H4 (cell line): ENCODE measurements at places on chromosomes 5 and 9.

- no peak for DNase-seq
Observed at GRCh38 chr5:55584398-55585205, 49.8 kb upstream of the PLPP1 start.

GRCh38 chr5:76401801-76402250 lies 1.3 kb upstream of the IQGAP2 start:
- DNase-seq: no peak

GRCh38 chr5:126189231-126189630 lies 234.0 kb upstream of the GRAMD2B start:
- no peak for DNase-seq

- no peak for DNase-seq
Observed at GRCh38 chr5:88404405-88404804, 135.8 kb upstream of the TMEM161B start.

DNA sequence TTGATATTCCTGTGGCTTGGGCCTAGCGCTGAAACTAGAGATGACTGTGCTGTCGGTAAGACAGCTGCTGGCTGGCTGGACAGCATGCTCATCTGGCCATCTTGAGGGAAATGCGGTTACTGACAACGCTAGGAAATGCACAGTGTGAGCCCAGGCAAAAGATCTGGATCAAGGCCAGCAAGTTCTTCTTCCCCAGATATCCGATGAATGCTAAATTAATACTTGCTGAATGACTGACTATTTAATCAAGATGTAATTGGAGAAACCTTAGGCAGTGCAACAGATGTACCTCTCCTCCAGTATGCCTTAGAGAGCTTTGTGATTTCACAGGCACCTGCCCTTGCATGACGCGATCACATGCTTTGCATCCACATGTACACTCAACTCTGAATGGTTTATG lies 659.1 kb downstream of the EFNA5 start:
- DNase-seq: no peak

DNA sequence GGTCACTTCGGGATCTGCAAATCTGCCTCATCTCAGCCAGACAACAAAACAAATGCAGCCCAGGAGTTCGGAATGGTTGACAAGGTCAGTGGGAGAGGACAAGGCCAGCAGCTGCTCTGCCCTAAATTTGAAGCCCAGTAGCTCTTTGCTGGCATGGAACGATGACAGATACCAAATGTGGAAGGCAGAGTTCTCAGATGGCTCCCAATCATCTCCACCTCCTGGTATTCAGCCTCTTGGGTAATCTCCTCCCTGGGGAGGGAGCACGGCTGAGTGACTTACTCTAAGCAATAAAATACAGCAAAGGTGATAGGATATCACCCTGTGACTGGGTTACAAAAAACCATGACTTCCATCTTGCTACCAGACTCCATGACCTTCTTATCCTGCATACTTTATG lies 172.8 kb downstream of the ENTREP1 start:
- DNase-seq: no peak

DNA sequence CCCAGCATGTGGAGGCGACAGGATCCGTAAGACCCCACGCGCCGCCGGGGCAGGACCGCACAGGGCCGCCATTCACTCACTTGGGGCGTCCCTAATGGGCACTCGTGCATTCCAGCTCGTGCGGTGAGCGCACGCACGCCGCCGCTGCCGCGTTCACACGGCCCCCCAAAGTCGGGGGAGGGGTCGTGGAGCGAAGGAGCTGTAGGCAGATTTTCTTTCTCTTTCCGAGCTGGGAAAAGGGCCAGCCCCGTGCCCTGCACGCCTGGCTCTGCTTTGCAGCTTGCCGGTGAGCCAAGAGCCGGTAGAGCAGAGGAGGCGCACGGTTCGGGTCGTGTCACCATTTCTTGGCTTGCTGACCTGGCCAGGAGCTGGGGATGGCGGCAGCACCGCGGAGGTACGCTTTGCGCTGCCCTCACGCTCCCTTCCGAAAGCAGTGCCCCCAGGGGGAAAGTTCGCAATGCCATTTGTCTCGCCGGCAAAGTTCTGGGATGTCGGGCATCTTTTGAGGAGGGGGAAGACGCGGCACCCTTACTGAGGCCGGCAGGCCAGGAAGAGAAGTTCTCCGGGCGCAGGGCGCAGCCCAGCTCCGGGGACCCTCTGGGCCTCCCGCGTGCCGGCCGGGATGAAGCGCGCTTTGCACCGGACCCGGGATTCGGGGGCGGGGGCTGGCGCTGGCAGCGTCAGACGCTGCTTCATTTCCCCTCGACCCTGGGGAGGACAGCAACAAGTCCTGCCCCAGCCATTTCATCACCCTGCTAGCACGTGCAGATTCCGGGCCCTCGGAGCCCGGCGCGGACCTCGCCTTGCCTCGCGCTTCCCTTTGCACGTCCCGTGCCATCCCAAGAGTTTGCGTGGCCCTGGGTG lies 898 bp downstream of the STC2 start:
- DNase-seq: peak; percentile 20

DNA sequence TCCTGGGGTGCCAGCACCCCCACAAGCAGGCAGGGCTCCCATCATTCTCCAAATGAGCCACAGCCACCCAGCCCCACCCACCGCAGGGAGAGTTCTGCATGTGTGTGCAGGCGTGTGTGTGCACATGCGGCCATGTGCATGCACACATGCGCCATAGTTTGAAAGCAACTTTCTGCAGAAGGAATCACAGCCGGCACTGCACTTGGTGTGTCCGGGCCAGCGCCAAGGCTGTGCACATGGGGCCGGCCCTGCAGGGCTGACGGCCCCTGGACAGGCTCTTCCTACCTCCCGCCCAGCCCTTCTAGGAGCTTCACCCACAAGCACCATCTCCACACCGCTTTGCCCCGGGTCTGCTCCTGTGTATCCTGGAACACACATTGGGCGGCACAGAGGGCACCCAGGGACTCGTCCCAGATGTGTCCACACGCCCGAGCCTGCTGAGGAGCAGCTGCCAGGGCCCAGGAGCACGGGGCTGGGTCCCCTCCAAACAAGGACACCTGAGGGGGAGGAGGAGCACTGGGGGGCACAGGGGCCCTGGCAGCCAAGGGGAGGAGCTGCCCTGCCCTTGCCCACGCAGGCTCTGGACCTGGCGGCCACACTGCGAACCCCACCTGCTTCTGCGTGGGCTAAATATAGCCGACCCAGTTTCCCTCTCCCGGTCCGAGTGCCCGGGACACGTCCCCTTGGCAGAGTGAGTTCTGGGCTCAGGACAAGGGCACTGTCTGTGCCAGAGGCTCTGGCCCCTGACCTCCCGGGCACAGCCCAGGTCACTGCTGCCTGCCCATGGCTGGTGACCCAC lies 19.1 kb downstream of the TPPP start:
- no peak for DNase-seq

- DNase-seq: no peak
Observed at GRCh38 chr5:35186749-35187148, 43.5 kb downstream of the PRLR start.
